ENCODE measurements at places on chromosomes 16 and 17.

GRCh38 chr17:29828676-29829284, 101.2 kb downstream of the SSH2 start:
- DNase-seq = no peak

DNA sequence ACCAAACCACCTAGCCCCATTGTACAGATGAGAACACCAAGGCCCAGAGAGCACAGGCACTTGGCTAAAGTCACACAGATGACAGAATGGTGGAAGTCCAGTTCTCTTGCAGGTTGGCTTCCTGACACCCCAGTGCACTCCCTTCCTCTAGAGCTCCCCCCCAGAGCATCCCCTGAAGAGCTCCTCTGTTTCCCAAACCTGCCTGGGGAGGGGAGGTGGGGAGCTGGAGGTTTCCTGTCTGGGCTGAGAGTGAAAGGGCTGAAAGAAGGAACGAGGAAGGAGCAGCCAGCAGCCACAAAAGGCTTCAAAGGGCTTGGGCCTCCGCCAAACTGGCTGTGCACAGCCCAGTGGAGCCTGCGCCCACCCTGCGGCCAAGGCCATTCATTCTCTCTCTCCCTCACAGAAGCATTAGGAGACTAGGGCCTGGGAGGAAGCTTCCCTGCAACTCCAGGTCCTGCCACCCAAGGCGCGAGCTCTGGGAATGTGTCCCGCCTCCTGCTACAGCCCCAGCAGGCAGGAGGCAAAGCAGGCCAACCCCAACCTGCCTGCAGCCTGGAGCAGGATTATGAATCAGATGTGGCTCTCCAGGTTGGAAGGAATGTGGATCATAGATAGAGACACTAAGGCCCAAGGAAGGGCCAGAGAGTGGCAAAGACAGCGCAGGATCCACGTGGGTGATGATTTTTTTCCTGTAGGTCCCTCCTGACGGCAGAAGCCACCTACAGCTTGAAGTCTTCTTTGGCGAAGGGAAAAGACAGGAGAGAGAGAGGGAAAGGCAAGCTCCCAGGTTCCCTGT, 913 bp downstream of the SLC13A5 start:
- no peak for DNase-seq

- DNase-seq = no peak
These were observed 39.9 kb upstream of the STH start for GRCh38 chr17:45958994-45959665.

- DNase-seq = no peak
These were observed 5.9 kb upstream of the NAGS start for GRCh38 chr17:43998552-43998951.

DNA sequence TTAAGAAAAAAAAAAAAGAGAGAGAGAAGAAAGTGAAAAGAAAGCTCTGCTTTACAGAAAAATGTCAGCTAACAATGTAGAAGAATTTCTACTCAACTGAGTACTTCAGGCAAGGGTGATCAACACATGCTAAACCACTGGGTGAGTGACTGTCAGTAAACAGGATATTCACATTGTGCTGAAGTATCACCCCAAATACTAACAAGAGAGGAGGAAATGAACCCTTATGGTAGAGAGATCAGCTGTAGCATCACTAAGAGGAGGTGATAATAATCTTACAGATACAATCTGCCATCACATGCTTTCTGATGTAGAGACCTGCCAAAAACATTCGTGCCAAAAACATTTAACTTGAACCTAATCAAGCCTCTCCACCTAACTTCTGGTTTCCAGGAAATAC, 30.7 kb upstream of the ICAM2 start:
- DNase-seq = no peak

Data from CD4-positive, alpha-beta T cell treated with Interleukin-1 beta for 1 hour (primary cell).